ENCODE measurements at places on chromosomes 12 and 14.

- DNase-seq: no peak
Measured at GRCh38 chr12:122740351-122740750, 9.7 kb upstream of the HCAR1 start.

DNA sequence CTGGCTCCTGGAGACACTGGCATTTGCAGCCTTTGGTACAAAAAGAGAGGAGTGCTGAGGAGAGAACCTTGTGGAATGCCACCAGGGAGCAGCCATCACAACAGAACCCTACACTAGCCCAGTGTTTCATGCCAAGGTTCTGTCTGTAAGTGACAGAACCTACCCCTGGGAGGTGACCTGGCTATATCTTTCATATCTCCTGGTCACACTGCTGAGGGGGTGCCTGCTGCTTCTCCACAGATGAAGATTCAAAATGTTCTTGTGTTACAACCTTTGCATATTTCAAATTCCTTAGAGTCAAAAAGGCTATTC lies 12.7 kb upstream of the EIF4B start:
- no peak for DNase-seq

DNA sequence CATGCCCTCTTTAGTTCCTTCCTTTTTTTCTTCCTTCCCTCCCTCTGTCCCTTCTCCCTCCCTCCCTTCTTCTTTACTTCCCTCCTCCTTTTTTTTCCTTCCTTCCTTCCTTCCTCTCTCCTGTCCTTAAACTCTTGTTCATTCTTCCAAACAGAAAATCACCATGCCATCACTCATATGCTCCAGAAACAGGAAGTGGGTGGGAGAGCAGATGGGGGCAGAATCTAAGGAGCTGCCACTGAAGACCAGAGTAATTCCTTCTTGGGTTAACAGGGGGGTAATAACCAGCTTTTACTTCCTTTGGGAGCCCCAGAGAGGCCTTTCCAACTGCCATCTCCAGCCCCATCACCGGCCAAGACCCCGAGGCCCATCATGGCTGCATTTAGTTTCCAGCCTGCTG lies 51.2 kb downstream of the SVOP start:
- DNase-seq: no peak

DNA sequence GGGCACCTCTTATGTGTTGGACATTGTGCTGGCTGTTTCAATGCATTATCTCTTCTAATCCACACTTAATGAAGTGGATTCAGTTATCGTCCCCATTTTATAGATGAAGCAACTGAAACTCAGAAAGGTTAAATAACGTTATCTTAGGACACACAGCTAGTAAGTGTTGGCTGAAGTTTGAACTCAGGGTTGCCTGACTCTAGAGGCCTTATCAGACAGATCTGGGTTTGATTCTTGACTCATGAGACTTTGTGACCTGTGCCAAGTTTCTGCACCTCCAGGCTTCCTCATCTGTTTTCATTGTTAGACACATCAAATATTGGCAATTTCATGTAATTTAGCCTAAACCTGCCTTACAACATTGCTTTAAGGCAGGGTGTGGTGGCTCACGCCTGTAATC lies 18.2 kb upstream of the IRF2BPL start:
- no peak for DNase-seq

- DNase-seq: no peak
Measured at GRCh38 chr12:70082997-70083676, 160.1 kb upstream of the CNOT2 start.

GRCh38 chr14:52780893-52781292 lies 10.5 kb downstream of the GNPNAT1 start:
- DNase-seq: no peak

DNA sequence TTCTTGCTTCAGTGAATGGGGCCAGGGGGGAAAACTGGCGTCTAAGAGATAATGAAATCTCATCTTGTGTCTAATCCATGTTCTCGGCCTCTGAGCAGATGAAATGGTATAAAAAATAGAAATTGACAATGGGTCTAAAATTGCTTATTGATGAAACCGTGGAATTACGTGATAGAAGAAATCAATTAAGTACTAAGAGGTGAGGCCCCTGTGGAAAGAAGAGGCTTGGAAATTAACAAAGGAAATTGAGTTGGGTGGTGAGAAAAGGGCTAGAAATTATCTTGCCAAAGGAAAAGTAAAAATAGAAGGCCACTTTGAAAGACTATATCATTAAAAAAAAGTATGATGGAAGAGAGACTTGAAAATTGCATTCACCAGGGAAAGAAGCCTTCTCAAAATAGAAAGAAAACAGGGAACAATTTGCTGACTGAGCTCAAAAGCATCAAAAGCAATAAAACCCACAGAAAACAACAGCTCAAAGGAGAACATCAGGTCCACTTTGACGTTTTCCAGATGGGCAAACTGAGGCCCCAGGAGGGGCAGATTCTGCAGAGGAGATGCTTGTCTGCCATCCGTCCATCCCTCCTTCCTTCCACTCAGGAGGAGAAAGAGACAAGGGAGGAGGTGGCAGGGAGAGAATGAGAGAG lies 226.1 kb upstream of the RTL1 start:
- DNase-seq: no peak

GRCh38 chr12:115791331-115791730 lies 486.2 kb downstream of the MED13L start:
- no peak for DNase-seq

- no peak for DNase-seq
Measured at GRCh38 chr12:6049587-6049986, 74.9 kb downstream of the VWF start.

- DNase-seq: no peak
Measured at GRCh38 chr12:83172866-83173649, 486.4 kb downstream of the TMTC2 start.

DNA sequence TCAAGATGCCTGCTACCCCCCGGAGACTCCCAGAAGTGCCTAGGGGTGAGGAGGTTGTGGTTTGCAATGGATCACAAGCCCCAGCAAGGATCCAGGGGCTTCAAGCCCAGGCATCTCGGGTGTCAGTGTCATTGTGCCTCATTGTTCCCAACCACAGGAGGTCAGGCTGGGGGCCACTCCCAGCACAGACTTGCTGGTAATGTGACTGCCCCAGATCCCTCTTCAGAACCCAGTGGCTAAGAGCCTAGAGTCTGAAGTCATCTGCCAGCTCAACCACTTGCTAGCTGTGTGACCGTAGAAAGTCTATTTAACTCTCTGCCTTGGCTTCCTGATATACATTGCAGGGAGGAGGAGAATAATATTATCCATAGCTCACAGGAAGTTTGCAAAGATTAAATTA lies 7.7 kb upstream of the ASB2 start:
- no peak for DNase-seq

DNA sequence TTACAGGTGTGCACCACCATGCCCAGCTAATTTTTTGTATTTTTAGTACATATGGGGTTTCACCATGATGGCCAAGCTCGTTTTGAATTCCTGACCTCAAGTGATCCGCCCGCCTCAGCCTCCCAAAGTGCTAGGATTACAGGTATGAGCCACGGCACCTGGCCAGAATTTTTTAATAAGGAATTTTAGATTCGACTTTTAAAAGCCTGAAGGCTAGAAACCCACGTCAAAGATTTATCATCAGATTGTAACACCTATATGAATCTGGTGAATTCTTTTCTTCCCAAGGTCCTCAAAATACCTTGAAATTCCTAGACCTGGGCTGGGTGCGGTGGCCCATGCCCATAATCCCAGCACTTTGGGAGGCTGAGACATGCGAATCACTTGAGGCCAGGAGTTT lies 18.7 kb upstream of the MMP19 start:
- DNase-seq: no peak

All from NCI-H526 treated with DMSO at 0.1 percent for 48 hours (cell line).